ENCODE measurements at places on chromosomes 1 and 21.

GRCh38 chr1:230401101-230401500 is 25.0 kb downstream of the PGBD5 start:
- DNase-seq, result no peak

- DNase-seq, result peak; percentile 47
These were observed 1.7 kb downstream of the TMCC2 start for GRCh38 chr1:205229399-205229871.

DNA sequence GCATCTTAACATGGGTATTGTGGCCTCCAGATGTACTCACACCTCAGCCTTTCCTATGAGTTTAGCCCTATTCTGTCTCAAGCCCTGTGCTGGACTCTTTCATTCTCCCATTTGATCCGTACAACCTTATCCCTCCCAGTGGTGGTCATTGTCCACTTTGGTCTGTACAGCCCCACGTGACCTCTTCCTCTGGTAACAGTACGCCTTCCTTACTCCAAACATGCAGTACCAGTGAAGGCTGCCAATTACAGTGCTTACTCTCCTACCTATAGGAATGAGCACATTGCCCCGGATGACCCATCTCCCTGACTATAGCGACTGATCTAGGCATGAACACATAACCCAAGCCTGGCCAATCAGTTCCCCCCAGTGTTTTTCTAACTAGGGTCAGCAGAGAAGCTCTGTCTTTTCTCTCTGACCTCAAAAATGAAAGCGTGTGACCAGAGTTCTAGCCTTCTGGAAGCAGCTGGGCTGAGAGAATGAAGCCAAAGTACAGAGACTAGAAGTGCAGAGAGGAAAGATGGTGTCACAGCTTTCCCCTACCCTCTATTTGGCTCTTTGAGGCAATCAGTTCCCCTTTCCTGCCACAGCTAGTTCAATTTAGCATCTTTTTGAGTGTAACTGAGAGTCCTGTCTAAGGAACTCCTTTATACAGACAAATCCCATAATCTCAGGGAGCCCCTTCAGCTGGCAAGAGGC is 9.9 kb upstream of the QSOX1 start:
- no peak for DNase-seq

DNA sequence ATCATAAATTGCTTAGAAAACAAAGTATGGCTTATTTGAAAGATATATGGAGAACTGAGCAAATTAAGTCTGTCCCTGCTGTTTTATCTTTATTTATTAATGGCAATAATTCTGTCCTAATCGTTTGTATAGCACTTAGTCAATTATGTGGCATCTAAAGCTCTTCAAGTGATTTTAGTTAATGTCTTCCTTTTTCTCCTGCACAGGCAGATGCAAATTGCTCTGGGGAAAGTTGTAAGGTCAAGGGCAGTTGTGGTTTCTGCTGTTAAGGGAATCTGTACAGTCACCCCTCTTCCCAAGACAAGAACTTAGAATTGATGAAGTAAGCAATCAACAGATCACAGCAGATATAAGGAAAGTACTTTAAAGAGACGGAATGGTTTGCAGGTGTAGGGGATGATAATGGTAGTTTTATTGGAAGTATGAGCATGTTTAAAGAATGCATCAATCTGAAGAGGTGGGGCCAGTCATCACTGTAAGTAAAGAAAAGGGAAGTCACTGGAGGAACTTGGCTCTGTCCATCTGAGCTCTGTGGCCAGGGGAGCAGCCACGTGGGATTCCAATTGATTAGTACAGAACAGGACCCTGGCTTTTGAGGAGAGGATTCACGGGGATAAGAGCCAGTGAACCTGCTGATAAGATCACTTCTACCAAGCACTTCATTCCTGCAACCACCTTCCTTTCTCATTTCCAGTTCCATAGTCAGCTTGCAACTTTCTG is 116.0 kb upstream of the KCNJ6 start:
- no peak for DNase-seq

GRCh38 chr1:224922404-224923164 is 6.9 kb upstream of the DNAH14 start:
- DNase-seq, result peak; percentile 40

DNA sequence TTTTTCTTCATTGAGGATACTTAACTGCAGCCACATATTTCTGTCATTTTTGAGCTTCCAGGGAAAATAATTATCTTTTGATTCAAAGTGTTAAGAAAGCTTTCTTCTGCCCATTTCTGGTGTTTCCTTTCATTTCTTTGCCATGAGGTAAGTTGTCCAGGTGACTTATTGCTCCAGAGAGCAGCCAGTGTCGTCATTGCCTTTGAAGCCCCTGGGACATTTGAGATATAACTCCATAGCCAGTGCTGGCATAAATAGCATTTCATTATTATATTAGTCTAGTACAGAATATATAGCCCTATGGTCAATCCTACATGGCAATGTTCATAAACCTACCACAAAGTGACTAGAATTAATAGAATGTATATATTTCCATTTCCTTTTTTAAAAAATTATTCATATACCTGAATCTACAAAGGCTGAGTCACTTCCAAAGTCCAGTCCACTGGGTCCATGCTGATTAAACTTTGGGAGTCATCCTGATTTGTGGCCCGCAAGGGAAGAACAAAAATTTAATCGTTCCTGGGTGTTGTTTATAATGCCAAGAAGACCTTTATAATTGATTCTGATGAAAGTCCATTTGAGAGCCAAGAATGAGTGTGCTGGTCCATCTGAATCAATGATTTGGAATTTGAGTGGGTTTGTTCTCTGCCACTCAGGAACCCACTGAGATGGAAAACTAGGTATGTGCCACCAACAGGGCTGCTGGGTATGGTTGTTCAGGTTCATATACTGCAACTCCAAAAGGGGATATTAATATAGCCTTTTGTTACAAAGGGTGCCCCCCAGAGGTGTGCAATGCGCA is 221.8 kb upstream of the PLXNA2 start:
- no peak for DNase-seq

DNA sequence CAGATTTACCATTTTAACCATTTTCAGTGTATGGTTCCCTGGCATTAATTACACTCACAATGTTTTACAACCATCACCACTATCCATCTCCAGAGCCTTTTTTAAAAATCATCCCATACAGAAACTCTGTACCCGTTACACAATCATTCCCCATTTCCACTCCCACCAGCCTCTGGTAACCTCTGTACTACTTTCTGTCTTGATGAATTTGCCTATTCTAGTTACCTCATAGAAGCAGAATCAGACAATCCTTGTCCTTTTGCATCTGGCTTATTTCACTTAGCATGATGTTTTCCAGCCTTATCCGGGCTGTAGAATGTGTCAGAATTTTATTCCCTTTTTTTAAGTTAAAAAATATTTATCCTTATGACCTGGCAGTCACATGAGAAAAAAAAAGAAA is 33.0 kb downstream of the PGM1 start:
- DNase-seq, result no peak

DNA sequence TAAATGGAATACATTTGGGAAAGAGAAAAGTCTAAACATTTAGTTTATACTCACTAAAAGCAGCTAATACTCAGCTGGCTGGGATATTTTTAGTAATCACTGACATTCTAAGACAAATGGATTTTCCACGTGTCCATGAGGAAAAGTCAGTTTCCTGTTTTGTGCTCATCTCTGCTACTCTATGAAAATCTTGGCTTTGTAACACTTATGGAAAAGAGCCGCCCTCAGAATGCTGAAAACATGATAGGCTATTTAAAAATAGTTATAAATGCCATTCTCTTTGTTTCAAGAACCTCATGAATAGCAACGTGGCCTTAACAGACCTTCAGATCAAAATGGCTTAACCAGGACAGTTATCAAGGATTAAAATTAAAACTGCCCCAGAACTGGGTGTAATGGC is 29.9 kb downstream of the MRAP start:
- no peak for DNase-seq

DNA sequence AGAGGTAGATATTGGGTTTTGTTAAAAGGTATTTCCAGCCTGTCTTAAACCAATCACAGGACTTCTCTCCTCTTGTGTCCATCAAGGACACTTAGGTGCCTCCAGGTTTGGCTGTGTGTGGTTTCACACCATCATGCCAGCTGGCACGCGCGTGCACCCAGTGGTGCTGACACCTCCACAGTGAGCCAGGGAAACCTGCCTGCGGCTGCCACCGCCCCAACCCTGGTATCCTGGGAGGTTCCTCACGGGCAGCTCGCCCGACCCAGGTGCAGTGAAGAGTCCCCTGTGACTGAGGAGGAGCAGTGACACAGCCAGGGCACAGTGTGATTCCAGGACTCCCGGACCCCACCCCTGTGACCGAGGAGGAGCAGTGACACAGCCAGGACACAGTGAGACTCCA is 13.2 kb upstream of the COL6A2 start:
- no peak for DNase-seq

DNA sequence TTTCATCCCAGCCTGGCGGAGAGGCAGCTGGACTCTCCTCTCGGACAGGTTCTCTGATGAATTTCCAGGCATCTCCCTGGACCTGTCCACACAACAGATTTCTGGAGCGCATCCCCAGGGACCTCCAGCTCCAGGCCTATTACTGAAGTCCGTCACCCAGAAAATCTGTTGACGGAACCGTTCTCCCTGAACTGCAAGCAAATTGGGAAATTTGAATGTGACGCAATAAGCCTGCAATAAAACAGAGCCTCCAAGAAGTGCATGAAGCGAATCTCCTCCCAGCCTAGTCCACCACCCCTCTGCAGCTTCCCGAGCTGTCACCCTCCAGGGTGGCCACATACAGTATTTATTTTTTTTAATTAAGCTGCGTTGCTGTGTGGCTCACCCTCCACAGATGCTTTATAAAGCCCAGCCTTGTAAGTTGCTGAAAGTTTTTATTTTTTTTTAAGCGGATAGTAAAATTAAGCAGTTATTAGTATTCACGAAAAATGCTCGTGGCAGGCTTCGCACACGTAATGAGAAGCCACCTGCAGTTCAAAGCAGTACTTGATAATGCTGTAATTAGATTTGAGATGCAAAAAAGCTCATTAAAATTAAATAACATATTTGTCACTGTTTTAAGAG is 173.3 kb downstream of the CAMTA1 start:
- DNase-seq, result no peak

DNA sequence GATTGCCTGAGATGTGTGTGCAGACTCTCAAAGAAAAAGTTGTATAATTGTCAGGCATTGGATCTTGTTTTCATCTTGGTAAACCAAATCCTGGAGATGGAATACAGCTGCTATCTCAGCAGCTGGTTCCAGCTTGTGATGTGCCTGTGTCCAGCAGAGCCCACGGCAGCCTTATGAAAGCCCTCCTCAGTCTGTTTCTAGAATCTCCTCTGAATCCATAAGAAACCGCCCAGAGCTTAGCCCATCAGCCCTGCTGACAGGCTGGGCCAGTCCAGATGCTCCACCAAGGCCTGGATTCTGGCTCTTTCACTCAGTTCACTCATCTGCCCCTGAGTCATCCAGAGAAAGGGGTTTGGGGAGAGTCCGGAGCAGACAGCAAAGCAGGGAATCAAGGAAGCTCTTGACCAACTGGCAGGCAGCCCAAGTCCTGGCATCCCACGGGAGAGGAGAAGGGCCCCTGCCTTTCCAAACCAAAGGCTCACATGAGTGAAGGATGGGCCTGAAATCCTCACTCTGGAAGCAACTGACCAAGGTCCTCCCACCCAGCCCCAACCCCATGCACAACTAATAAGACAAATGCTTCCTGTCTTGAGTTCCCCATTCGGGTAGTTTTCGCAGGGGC is 45.7 kb downstream of the NAV1 start:
- no peak for DNase-seq

GRCh38 chr1:66521721-66522365 is 12.1 kb upstream of the SGIP1 start:
- DNase-seq, result no peak

DNA sequence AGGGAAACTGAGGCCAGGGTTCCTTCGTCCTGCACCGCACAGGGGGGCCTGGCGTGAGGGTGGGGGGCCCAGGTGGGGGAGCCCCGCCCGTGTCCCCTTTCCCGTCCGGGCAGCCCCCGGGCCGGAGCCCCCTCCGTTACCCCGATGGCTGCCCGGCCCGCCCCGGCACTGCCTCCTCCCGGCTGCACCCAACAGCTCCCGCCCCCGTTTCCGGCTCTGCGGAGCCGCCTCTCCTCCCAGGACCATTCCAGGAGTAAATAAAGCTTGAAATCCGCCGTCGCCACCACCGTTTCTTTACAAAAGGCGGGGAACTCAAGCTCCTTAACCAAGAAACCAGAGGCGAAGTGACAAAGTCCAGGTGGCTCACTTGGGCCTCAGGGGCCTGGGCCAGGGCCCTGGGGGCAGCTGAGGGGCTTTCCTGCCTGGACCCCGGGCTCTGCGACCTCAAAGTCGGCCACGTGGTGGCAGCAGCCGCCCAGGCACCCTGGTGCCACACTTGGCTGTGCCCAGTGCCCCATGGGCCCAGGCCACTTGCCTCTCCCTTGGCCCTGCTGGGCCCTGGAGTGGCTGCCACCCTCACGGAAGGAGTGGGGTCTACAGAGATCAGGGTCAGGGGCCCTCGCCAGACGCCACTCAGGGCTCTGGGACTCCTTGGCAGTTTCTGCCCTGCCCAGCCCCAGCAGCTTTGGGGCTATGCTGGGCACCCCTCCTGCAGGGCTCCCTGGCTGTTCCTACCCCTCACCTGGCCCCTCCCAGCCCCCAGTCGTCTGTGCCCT is 514 bp upstream of the FAAP20 start:
- peak; percentile 86 for DNase-seq

GRCh38 chr1:180953291-180954004 is 40.8 kb downstream of the KIAA1614 start:
- DNase-seq, result no peak

- DNase-seq, result no peak
These were observed 12.1 kb upstream of the ARHGEF16 start for GRCh38 chr1:3442331-3442730.

DNA sequence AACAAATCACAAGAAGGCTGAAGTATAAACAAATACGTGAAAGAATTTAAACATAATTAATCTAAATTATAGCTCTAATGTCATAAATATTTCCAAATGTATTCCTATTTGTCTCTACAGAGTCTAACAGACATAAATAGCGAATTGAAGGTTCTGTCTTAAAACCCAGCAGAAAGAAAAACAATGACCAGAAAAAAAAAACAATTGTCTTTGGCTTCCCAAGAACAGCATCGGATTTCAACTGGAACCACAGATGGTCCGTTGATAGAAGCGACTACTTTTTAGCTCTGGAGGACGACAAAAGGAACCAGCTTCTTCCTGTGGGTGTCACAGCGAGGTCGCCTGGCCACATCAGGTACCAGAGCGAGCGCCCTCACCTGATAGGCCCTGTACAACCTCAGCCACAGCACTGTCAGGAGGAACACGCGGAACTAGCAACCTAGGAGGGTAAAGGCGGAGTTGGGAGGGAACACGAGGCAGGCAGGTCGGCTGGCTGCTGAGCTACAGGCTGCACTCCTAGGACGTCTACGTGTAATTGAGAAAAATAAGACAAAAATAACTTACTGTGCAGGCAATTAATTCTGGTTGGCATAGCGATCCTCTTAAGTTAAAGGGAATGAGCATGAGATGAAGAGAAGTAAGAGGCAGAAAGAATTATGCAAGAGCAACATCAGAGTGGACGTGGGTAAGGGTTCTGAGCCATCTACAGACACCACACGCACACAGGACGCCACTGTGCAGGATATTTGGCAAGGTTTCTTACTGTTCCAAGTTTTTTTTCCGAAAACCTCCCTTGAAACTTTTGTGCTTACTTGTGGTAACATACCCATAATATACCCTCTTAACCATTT is 16.7 kb upstream of the PRDM15 start:
- no peak for DNase-seq

GRCh38 chr1:169814265-169814664 is 19.6 kb upstream of the METTL18 start:
- DNase-seq, result no peak

- no peak for DNase-seq
These were observed 518 bp downstream of the PLOD1 start for GRCh38 chr1:11935057-11935412.

- DNase-seq, result no peak
These were observed 431 bp downstream of the CLCN6 start for GRCh38 chr1:11806307-11806936.

Measured in Caki2 (cell line).